ENCODE measurements at places on chromosomes 6 and 20.
A peak's percentile ranks its signal among the peaks of the same experiment; 100 is the strongest.

DNA sequence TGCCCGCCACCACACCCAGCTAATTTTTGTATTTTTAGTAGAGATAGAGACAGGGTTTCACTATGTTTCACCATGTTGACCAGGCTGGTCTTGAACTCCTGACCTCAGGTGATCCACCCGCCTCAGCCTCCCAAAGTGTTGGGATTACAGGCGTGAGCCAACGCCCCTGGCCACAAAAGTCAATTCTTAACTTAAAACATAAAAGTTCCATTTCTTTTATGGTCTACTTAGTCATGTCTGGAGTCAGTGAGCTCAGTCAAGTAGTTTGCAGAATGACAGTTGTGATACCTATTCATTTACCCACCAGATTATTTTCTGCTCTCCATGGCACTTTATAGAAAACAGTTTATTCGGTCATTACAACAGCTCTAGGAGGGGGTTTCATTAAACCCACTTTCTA, 103.1 kb upstream of the ESR1 start:
- no peak for DNase-seq

GRCh38 chr6:28865401-28866204, 58.2 kb downstream of the TRIM27 start:
- DNase-seq, result peak; percentile 95

- no peak for DNase-seq
Observed at GRCh38 chr6:170464524-170464979, 88.6 kb downstream of the PSMB1 start.

GRCh38 chr6:44665143-44665542, 277.6 kb downstream of the CDC5L start:
- DNase-seq, result no peak

GRCh38 chr6:17096096-17096495, 5.8 kb upstream of the STMND1 start:
- no peak for DNase-seq

DNA sequence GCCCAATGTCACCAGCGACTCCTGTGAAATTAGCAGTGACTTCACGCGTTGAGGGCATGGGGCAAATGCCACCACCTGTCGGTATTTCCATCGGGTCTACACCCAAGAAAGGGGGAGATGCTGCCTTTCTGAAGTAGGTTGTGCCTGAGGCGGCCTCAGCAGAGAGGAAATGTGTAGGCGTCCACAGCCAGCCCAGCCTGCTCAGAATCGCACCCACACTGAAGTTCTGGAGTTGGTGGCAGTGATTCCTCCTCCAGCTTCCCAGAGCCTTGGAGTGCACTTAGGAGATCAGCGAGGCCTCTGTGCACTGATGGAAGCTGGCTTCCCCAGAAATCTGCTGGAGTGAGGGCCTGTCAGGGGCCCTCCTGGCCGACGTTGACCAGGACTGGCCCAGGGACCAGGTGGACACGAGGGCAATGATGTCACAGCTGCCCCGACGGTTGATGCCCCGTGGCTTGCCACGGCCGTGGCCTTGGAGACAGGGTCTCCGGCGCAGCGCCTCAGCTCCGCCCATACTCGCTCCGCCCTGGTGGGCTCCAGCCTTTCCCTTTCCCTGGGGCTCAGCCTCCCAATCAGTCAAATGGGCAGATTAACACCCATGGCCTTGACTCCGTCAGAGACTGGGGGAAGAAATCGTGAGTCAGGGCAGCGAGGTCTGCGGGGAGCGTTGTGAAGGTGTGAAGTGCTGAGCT, 484.8 kb downstream of the PREX1 start:
- no peak for DNase-seq

GRCh38 chr6:52312461-52312860, 27.9 kb upstream of the MCM3 start:
- no peak for DNase-seq

DNA sequence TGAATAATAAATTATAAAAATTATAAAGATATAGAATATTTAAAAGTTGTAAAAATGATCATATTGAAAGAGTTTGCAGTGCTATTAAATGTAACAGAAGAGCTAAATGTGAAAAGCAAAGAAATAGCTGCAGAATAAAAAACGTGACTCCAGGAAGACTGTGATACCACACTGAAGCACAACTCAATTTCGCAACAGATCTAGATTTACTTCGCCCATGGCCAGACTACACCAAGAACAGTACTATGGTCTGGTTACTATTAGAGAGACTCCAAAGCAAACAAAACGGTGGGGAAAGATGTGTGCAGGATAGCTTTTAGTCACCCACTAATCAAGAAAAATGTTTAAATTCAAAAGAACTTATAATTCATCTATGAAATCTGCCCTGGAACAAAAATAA, 1.9 kb downstream of the CHD6 start:
- no peak for DNase-seq

GRCh38 chr6:85677234-85677956, 34.7 kb upstream of the SYNCRIP start:
- DNase-seq, result no peak

DNA sequence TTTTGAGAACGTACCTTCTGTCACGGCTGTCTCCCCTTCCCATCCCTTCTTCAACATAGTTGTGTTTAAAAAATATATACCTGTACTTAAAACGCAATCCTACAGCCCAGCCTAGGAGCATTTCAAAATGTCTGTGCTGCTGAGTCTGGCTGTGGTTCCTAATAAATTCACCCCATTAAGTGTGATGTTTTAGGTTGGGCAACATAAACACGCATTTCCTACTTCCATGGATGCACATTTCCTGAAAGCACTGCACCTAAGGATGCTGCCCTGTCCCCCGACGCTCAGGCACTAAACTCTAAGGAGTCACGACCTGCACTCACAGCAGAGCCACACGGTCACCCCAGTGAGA, 1.2 kb downstream of the REV3L start:
- DNase-seq, result no peak

DNA sequence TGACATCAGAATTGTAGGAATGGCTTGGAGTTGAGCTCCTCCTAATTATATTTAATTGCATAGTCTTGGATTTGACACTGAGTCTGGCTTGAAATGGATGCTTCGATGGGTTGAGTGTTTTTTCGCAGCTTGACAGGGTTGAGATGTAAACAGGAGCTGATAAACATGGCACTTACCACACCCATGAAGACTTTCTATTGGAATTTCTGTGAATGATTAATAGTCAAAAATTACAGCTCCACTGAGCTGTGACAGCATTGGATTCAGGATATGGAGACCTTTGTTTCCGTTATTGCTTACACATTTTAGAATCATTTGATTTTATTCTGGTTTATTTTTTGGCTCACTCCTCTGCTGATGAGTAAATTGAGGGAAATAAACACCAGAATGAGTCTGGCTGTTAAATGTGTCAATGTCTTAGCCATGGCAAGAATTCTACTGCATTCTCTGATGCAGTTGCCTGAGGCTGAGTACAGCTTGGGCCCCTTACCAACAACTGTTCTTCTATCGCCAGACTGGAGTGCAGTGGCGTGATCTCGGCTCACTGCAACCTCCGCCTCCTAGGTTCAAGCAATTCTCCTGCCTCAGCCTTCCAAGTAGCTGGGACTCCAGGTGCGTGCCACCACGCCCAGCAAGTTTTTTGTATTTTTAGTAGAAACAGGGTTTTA, 128.1 kb upstream of the DOK5 start:
- DNase-seq, result no peak

DNA sequence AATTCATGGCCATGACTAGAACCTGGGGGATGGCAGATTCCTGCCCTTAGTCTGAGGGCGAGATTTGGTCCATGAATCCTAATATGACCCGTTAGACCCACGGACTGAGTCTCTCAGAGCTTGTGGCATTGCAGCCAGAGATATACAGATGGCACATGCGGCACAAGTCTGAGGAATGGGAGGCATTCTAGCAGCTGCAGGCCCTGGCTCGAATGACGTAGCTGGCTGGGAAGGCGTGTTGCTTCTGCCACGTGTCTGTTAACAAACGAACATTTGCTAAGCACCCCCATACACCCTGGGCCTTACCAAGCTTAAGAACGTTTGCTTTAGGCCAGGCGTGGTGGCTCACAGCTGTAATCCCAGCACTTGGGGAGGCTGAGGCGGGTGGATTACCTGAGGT, 68.0 kb downstream of the CD164 start:
- no peak for DNase-seq

GRCh38 chr6:1778686-1779235, 169.0 kb downstream of the FOXC1 start:
- no peak for DNase-seq

DNA sequence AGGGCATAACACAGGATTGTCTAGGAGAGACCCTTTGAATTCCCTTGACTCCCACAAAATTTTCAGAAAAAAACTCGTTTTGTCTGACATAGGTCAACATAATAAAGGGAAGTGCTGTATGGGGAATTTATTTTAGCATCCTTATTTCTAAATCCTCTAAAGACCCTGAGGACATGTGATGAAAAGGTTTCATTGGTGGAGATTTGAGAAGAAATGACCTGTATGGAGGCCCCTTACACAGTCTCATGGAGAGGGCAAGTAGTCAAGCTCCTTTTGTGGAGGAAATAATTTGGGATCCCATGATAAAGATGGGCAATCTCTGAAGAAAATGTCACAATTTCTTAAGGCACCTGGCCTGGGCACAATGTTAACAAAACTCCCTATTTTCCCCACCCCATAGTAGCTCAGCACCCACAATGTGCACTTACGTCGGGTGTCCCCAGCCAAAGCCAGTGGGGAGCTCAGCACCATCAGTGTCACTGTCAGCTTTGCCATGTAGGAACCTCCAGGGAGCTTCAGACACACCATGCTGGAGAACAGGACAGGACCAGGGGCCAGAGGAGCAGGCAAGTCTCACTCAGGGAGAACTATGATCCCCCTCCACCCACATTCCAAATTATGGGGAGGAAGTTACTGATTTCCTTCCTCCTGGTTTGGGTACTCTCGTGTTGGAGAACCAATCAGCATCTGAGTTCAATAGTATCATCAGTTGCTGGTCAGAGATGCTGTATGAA, at the start of gene HLA-DRB5:
HLA-DRB5 (minus strand) TSS at position 591 of the 734 bp plus-strand sequence; CDS start at position 528, 63 bp downstream.
- no peak for DNase-seq

DNA sequence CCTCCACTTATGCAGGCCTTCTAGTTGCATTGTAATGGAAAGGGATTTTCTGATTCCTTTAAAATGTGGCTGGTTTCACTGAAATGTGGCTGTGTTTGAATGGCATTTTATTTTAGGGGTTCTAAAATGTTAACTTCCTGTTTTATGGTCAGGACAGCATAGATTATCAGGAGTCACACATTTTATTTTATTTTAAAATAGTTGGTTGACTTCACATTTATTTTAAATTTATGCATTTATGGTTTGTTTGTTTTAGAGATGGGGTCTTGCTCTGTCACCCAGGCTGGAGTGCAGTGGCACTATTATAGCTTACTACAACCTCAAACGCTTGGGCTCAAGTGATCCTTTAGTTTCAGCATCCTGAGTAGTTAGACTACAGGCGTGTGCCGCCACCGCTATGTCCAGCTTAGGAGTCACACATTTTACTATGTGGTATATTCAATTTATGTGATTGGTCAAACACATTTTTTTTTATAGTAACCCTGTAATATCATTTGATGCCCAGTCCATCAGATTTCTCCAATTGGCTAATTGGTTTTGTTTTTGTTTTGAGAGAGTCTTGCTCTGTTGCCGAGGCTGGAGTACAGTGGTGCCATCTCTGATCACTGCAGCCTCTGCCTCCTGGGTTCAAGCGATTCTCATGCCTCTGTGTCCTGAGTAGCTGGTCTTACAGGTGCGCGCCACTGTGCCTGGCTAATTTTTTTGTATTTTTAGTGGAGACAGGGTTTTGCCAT, 2.3 kb downstream of the DTD1 start:
- DNase-seq, result no peak

- no peak for DNase-seq
Observed at GRCh38 chr20:8658103-8658502, 410.8 kb upstream of the PLCB4 start.

GRCh38 chr6:11381801-11382513, 149.5 kb upstream of the NEDD9 start:
- no peak for DNase-seq

DNA sequence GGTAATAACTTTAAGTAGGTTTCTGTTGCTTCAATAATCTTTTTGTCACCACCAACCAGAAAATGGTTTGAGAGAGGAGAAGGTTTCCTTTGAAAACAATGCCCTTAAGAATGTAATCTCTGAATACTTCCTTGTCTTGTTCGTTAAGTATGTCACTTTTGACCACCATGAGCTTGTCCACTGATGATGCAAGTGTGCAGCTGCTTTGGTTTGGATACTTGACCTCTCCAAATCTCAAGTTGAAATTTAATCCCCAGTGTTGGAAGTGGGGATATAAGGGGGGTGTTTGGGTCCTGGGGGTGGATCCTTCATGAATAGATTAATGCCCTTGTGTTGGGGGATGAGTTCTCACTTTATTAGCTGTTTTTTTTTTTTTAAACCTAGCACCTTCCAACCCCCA, 985.4 kb downstream of the EPHA7 start:
- DNase-seq, result no peak

DNA sequence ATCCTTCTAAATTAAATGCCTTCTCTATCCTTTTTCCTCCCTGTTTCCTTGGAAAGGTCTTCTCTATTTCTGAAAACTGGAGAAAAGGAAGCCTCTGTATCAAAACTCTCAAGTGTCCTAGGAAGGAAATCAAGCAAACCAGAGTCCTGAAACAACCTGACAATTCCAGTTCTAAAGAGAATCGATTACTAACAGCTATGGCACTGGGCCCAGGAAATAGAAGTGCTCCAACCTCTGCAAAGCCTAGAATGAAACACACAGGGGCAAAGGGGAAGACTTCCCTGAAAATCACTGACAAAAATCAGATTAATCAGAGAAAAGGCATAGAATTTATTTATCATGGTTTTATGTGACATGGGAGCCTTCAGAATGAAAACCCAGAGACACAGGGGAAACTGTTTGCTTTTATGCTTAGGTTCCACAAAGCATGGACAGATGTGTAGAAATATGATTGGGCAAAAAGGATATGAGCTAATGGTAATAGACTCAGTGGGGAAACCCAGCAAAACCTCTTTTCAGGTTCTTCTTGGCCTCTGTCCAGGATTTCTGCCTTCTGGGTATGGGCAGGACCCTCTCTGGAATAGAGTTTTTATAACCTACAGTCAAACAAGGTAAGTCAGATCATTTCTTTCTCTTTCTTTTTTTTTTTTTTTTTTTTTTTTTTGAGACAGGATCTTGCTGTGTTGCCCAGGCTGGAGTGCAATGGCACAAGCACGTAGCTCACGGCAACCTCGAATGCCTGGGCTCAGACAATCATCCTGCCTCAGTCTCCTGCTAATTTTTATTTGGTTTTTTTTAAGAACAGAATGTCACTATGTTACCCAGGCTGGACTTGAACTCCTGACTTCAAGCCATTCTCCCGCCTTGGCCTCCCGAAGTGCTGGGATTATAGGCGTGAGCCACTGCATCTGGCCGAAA, 91.7 kb downstream of the CD24 start:
- DNase-seq, result no peak

DNA sequence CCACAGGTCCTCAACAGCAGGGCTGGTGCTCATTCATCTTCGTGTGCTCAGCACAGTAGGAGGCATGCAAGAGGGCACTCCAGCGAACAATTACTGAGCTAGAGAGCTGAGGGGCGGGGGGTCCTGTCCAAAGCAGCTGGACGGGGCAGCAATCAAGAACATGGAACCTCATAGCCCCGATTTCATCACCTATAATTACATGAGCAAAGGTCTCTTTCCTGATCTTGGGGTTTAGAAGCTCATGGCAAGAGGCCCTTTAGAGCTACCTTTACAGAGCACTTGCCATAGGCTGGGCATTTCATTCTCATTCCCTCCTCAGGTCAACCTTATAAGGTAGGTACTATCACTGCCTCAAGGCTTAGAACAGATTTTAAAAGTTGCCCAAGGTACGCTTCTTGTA, 10.4 kb downstream of the MOCS1 start:
- DNase-seq, result no peak

GRCh38 chr20:43669332-43669731, 2.4 kb downstream of the MYBL2 start:
- DNase-seq, result no peak

- no peak for DNase-seq
Observed at GRCh38 chr6:24157886-24158285, 31.9 kb downstream of the NRSN1 start.

- no peak for DNase-seq
Observed at GRCh38 chr20:5212907-5213487, 86.2 kb downstream of the CDS2 start.

Data from SHP77 (cell line).